ENCODE measurements at places on chromosomes 7 and 10.

- DNase-seq = no peak
Measured at GRCh38 chr10:77409697-77410471, 227.7 kb downstream of the KCNMA1 start.

DNA sequence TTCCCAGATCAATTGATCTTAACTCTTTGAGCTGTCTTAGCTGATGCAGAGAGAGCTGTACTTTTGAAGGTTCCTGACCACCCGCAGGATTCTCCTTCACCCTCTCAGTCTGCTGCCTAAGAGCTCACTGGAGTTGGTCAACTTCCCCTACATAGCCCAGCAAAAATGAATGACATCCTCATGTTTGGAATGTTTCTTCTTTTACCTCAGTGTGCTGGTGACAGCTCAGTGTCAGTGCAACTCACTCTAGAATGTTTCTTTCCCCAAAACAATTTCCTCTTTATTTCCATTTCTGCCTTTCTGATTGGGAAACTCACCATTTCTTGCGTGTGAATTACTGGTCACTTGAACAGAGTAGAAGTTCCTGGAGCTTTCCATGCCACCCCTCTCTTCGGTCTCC, 48.7 kb downstream of the LSMEM1 start:
- DNase-seq = no peak

GRCh38 chr7:141992688-141993087, 3.0 kb upstream of the MGAM start:
- no peak for DNase-seq

DNA sequence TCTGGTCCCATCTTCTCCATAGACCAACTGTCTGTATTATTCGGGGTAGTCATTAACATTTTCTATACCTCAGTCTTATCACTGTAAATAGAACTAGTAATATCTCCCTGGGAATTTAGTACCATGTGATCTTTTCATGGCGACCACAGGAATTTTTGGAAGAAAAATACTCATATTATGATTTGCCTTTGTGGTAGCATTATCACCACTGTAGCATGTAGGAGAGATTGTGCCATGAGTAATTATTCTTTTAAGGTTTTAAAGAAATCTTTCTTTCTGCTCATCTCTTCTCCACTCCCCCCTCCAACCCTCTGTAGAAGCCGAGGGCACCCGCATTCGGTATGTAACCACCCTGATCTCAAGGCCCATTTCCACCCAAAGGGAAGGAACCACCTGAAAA, 25.0 kb downstream of the ZNF365 start:
- no peak for DNase-seq

- DNase-seq = no peak
Measured at GRCh38 chr10:114420811-114421485, 16.6 kb upstream of the AFAP1L2 start.

DNA sequence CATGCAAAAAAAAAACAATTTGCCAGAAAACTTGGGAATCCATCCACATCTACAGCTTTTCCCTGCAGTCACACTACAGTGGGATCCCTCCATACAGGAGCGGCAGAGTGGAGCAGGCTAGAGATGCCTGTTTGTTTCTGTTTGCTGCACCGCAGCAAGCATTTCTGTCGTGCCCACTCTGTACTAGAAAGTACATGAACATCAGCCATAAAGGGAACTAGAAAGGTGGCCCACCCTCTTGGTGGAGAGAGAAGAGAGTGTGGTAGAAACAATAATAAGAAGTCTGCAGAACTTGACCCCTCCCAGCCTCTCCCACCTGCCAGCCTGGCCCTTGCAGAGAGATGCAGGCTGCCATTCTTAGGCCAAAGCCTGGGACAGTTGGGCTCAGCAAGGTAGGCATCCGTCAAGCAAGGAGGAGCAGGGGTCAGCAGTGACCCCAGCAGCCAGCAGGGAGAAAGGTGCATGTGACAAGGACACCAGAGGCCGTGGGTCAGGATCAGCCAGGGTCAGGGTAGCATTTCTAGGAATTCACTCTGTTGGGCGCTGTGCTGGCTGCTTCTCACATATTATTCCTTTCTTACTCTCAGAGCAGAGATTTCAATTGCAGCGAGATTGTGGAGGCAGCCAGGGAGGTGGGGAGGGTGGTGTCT, 171.8 kb downstream of the EGFR start:
- DNase-seq = no peak

DNA sequence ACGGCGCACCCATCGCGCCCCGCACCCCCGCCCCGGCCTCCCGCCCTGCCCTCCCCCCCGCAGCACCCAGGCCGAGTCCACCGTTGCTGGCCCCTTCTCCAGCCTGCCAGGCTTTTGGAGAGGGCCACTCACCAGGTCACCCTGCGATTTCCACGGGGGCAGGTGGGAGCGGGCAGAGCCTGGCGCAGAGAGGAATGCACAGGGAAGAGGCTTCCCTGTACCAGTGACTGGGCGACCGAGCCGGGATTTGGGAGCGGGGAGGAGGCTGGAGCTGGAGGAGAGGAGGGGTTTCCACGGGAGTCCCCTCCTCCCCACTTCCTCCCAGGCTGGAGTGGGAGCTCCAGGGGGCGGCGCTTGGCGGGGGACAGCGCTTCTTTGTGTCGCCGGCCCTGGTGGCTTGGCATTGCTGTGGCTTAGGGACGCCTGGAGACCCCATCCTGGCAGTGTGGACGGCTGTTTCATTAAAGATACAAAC, 19.3 kb downstream of the TCAF1 start:
- DNase-seq = no peak

DNA sequence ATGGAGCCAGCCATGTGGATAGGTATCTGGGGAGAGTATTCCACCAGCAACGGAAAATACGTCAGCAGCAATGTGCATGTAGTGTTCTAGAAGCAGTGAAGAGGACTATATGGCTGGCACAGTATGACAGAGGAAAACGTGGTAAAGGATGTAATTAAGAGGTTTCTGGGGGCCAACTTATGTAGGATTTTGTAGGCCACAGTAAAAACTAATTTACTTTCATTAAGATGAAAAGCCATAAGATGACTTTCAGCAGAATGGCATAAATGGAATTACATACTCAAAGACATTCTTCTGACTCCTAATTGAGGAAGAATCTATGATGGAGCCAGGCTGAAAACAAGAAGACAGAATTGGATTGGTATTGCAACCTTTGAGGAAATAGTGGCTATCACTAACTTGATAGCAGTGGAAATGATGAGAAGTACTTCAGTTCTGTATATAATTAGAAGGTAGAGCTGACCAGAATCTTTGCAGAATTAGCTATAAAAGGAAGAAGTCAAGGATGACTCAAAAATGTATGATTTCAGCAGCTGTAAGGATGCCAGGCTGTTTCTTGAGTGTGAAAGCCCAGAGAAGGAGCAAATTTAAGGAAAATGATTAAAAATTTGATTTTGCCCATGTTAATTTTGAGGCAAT, 156.7 kb downstream of the MBL2 start:
- no peak for DNase-seq

- no peak for DNase-seq
Measured at GRCh38 chr7:154931906-154932305, 71.0 kb downstream of the PAXIP1 start.

Data from activated CD4-positive, alpha-beta T cell treated with anti-CD3 and anti-CD28 coated beads for 24 hours (primary cell).